ENCODE measurements at places on chromosomes 5 and 9.

- DNase-seq = no peak
Observed at GRCh38 chr5:100667161-100667630, 132.0 kb downstream of the FAM174A start.

GRCh38 chr5:57494104-57495098 lies 11.8 kb upstream of the ACTBL2 start:
- DNase-seq = no peak

GRCh38 chr5:152560512-152561137 lies 155.5 kb upstream of the NMUR2 start:
- DNase-seq = no peak

DNA sequence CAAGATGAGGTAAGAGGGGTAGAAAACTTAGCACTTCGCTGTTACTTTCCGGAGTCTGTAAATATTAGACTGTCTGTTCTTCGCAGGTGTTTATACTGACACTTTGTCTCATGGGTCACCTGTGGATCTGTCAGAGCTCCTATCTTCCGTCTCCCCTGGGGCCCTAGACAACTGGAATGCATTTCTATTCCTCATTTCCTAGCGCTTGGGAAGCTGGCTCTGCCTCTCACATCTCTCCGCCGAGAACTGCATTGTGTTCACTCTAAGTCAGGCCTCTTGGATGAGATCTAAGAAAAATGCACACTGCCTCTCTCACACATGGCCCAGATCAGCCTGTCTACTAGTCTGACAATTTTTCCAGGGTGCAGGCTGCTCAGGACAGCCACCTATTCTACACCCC lies 39.5 kb downstream of the PCA3 start:
- no peak for DNase-seq

DNA sequence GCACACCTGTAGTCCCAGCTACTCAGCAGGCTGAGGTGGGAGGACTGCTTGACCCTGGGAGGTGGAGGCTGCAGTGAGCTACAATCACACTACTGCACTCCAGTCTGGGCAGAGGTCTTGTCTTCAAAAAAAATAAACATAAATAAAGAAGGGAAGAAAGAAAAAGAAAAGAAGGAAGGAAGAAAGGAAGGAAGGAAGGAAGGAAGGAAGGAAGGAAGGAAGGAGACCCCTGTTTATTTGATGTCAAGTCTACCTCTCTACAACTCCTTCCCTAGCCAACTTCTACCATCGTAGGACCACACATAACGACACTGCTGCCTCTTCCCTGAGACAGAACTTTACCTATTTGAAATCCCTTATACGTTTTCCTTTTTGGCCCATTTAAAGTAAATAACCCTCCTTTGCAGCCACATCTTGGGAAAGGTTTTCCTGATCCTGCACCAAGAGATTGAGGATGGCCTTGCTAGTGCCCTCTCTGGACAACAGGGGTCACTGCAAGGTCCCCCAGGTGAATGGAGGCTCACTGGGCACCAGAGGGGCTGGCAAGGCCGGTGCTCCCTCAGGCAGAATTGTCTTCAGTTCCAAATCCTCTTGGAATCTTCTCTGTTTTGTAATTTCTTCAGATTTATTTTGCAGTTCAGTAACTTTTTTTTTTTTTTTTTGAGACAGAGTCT lies 10.5 kb downstream of the RPS14 start:
- no peak for DNase-seq

DNA sequence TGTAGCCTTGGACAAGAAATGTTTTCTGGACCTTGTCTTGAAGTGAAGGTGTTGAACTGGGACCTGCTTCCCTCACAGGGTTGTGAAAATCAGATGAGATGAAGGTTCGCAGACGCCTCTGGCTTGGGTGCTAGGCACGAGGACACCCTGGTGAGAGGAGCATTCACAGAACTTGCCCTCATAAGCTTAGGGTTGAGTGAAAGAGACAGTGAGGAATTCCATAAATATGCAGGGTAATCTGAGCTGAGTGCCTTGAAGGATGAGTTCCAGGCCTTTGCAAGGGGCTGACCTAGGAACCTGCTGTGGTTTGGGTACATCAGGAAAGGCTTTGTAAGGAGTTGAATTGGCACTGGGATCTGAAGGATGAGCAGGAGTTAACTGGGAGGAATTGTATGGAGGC lies 75.7 kb upstream of the SAP30L start:
- no peak for DNase-seq

DNA sequence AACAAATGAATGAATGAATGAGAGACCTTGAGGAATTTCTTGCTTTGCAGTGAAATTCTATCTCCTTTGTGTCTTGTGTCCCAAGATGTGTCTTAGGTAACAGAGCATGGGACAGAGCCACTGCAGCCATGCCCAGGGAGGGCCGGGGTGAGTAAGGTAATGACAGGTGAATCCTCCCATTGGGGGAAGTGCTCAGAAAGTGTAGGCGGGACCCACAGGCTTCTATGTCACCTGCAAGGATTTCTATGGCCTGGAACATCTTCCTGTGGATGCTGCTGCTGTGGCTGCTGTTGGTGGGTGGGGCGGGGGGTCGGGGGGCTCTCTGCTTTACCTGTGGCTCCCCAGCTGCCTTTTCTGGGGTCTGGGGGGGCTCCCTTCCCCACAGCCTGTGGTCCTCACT lies 133.6 kb upstream of the IER5L start:
- DNase-seq = no peak

GRCh38 chr5:154756868-154757813 lies 2.0 kb downstream of the LARP1 start:
- DNase-seq = peak; percentile 24

- no peak for DNase-seq
Observed at GRCh38 chr9:123326662-123327093, 29.3 kb upstream of the CRB2 start.

- no peak for DNase-seq
Observed at GRCh38 chr9:93100276-93100636, 4.2 kb downstream of the CARD19 start.

- no peak for DNase-seq
Observed at GRCh38 chr9:111952559-111952958, 55.9 kb downstream of the UGCG start.

DNA sequence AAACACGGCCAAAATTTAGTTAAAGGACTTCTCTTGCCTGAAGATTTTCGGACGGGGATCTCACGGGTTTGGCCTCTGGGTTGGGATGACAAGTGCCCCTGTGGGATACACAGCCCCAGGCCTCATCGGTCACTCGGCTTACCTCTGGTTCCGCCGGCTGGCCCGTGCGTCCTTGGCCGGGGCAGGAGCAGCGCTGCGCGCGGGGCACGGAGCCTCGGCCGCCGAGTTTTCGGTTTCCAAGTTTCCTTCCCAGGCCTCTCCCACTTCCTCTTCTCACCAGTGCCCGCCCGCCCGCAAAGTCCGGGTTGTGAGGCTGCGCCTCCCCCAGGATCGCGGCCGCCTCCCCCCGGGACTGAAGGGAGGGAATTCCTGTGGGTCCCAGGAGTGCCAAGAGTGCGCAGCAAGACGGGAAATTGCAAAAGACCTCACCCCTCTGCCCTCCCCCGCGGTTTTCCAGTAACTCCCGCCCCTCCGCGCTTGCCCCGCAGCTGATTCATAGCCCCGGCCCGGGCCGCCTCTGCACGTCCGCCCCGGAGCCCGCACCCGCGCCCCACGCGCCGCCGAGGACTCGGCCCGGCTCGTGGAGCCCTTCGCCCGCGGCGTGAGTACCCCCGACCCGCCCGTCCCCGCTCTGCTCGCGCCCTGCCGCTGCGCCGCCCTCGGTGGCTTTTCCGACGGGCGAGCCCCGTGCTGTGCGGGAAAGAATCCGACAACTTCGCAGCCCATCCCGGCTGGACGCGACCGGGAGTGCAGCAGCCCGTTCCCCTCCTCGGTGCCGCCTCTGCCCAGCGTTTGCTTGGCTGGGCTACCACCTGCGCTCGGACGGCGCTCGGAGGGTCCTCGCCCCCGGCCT lies at the start of gene OSMR:
OSMR (plus strand) TSS at position 487 of the 853 bp plus-strand sequence. CDS start 23,033 bp downstream, outside the sequence.
- no peak for DNase-seq

DNA sequence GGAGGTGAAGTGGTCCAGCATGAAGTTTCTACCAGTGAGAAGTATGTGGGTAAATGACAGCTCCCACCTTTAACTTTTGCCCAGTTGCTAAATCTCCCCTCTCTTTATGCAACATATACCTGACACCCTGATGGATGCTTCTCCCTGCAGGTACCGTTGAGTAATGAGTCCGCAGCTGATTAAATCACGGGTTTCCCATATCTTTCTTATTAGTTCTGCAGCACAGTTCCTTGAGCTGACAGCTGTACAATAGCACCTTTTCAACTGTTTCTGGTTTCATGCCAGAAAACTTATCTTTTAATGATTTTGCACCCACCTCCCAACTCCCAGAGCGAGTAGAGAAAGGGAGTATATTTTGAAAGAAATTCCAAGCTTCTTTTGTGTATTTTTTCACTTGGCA lies 161.0 kb upstream of the TUT7 start:
- no peak for DNase-seq

GRCh38 chr9:6605202-6605601 lies 40.3 kb downstream of the GLDC start:
- DNase-seq = no peak

- DNase-seq = no peak
Observed at GRCh38 chr5:956941-957747, 51.5 kb upstream of the NKD2 start.

- no peak for DNase-seq
Observed at GRCh38 chr9:114574438-114574837, 13.1 kb upstream of the ATP6V1G1 start.

GRCh38 chr5:134592141-134592746 lies 40.4 kb downstream of the SAR1B start:
- no peak for DNase-seq

DNA sequence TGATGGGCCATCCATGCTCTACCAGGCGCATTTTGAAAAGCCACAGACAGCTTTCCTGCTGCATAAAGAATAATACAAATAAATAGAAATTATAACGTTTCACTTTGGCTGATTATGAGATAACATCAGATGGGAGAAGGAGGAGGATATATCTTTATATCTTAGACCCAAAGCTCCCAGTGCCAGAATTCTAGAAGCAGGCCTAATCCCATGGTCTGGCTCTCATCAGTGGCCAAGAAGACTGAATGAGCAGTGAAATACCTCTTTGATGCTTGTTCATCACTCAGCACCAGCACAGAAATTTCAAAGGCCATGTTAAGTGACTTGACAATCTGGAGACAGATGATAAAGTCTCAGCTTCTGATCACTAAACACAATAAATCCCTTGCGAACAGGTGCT lies 107.6 kb downstream of the PPP2R2B start:
- DNase-seq = no peak

DNA sequence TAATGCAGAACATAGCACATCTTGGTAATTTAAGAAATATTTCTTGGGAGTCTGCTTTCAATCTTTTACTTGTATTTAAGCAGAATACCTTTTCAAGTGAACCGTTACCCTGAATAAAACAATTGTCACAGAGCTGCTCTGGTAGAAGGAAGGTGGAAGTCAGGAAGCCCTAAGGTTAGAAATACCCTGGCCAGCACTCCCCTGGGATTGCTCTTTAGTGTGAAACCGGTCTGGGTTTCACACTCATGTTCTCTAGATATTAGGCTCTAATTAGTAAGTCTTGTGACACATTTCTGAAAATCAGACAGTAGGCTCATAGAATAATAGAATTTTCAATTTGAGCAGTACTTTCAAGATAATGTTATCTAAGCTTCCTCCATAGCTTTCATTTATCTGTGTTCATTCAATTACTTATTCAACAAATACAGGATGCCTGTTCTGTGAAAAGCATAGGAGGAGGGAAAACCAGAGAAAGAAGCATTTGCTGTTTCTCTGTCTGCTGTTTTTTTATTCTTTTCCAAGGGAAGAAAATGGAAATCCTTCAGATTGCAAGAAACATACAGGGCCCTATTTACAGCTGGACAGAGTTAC lies 825.5 kb downstream of the TLR4 start:
- no peak for DNase-seq

- DNase-seq = no peak
Observed at GRCh38 chr9:75087289-75087823, 599 bp downstream of the NMRK1 start.

- no peak for DNase-seq
Observed at GRCh38 chr5:78763659-78764189, 115.2 kb upstream of the LHFPL2 start.

GRCh38 chr5:158421319-158421718 lies 562.4 kb upstream of the CLINT1 start:
- DNase-seq = no peak

- DNase-seq = no peak
Observed at GRCh38 chr5:118844351-118844750, 144.0 kb downstream of the DTWD2 start.

DNA sequence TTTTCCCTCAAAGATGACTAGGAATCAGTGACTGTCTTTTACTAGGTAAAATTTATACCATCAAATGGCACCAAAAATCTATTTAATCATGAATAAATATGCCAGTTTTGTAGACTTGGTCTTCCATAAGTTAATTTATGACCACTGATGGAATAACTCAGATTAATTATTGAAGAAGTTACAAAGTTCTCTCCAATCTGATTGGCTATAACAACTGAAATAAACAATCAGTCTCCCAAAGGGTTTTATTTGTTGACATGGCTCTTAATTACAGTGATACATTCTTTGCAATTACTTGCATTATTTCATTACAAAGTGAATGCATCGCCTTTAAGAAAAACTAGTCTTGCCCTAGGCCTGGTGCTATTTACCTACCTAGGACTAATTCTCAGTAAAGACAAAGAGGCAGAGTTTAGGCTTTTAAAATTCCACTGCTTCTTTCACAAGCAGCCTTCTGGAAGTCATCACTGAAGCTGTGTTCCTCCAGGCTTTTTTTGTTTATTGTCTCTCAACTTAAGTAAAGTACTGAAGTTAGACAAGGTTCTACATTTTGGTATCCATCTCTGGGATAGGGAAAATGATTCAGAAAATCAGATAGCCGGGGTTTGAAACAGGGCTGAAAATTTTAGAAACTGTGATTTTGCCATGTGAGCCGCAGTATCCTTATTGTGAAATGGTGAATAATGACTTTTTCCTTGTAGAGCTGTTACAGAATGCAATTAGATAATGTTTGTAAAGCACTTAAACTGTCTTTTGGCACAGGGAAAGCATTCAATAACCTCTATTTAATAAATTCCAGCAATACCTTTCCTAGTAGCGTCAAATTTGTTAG lies 2.5 kb downstream of the STOM start:
- DNase-seq = no peak

GRCh38 chr9:95087659-95088242 lies 229.8 kb downstream of the FANCC start:
- no peak for DNase-seq

DNA sequence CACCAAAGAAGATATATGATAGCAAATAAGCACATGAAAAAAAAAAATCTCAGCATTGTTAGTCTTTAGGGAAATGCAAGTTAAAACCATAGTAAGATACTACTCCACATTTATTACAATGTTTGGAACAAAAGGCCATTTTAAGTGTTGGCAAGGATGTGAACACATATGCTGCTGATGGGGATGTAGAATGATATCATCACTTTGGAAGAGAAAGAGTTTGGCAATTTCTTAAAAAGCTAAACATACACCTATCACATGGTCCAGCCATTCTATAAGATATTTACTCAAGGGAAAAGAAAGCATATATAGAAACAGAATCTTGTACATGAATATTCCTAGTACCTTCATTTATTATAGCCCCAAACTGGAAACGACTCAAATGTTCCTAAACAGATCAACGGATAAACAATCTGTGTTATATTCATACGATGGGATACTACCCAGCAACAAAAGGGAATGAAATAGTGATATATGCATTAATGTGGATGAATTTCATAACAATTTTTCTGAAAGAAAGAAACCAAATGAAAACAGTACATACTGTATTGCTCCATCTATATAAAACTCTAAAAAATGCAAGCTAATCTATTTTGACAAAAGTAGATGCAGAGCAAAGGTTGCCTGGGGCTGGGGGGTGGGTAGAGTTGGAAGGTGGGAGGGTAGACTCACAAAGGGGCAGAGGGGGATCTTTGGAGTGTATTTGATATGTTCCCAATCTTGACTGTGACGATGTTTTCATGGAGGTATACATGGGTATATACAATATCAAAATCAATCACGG lies 45.7 kb upstream of the SMAD5 start:
- DNase-seq = no peak
